ENCODE measurements at places on chromosomes 13 and 19.

- DNase-seq, result peak; percentile 96
- H3K4me3 ChIP-seq, result no peak overlapping the region
- peak overlapping the region; percentile 66 for H3K27ac ChIP-seq
- H3K36me3 ChIP-seq, result no peaks in the 10 kb centered on the region
- peaks cover 43% of the 10 kb centered on the region for H3K4me1 ChIP-seq
These were observed 100.0 kb downstream of the GADD45B start for GRCh38 chr19:2575734-2576481.

- H3K4me1 ChIP-seq, result peaks cover 59% of the 10 kb centered on the region
- no peaks in the 10 kb centered on the region for H3K27me3 ChIP-seq
- H3K4me3 ChIP-seq, result no peak overlapping the region
- H3K36me3 ChIP-seq, result peaks cover 59% of the 10 kb centered on the region
- H3K27ac ChIP-seq, result peak overlapping the region; percentile 46
These were observed 9.9 kb downstream of the FBXL3 start for GRCh38 chr13:77016888-77017623.

DNA sequence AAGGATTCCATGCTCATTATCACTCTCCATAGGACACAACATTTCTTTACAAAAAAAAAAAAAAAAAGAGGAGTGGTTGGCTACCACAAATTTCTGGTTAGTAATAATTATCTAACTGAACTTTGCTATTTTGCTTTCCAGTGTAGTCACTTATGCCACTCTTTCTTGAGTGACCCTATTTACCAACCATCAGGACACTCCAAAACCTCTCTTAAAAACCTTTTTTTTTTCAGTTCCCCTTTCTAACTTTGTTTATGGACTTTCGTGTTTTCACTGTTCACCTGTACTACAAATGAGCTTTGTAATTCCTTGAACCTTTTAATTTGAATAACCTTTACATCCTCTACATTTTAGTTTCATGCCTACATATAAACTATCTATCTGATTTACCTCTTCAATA lies 686.5 kb upstream of the PCDH9 start:
- no peaks in the 10 kb centered on the region for H3K36me3 ChIP-seq
- no peak overlapping the region for H3K27ac ChIP-seq
- H3K4me1 ChIP-seq, result no peaks in the 10 kb centered on the region
- H3K4me3 ChIP-seq, result no peak overlapping the region
- H3K27me3 ChIP-seq, result no peaks in the 10 kb centered on the region

GRCh38 chr13:44516771-44517170 lies 59.4 kb downstream of the TSC22D1 start:
- H3K4me3 ChIP-seq, result no peak overlapping the region
- H3K4me1 ChIP-seq, result no peaks in the 10 kb centered on the region
- no peaks in the 10 kb centered on the region for H3K36me3 ChIP-seq
- no peak for DNase-seq
- no peaks in the 10 kb centered on the region for H3K27me3 ChIP-seq

GRCh38 chr13:112818040-112818697 lies 128.3 kb downstream of the ATP11A start:
- no peak for DNase-seq
- H3K27ac ChIP-seq, result no peak overlapping the region
- peaks cover 63% of the 10 kb centered on the region for H3K36me3 ChIP-seq
- H3K27me3 ChIP-seq, result no peaks in the 10 kb centered on the region

DNA sequence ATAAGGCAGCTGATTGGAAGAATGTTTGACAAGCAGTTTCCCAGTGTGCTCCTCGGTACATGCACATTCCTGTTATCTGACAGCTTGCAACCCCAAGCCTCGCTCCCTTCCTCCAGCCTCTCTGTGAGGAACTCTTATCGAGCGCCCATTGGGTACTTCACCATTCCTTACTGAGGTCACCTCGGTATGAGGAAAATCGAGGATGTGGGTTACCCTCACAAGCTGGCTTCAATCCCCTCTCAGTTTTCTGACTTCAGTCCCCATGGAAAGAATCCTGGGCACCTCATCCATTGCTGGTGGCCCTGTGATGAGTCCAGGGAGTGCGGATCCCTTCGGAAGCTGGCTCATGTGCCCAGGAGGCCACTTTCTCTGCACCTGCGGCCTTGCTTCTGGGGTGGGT lies 17.3 kb downstream of the TEX29 start:
- H3K27ac ChIP-seq, result no peak overlapping the region
- no peaks in the 10 kb centered on the region for H3K27me3 ChIP-seq
- no peaks in the 10 kb centered on the region for H3K36me3 ChIP-seq

DNA sequence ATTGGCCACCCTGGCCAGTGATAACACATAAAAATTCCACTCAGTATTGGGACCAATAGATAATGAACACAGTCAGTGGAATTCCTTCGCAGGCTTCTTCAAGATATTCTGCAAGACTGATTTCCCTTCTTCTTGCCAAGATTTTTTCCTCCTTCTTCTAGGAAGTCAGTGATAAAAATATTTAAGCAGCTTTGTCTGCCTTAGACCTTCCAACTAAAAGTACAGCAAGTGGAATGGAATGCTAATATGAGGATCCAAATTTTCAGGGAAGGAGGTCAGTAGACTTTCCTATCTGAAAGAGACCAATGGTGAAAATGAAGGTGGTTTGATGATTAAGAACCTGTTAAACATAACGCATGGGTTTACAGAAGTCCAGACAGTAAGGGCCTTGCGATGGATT lies 9.6 kb downstream of the STARD13 start:
- no peaks in the 10 kb centered on the region for H3K36me3 ChIP-seq
- no peaks in the 10 kb centered on the region for H3K27me3 ChIP-seq
- H3K27ac ChIP-seq, result peak overlapping the region; percentile 23
- no peak for DNase-seq

GRCh38 chr13:31477961-31478360 lies 261.4 kb upstream of the RXFP2 start:
- H3K27ac ChIP-seq, result no peak overlapping the region
- no peaks in the 10 kb centered on the region for H3K27me3 ChIP-seq
- no peaks in the 10 kb centered on the region for H3K36me3 ChIP-seq
- H3K4me3 ChIP-seq, result no peak overlapping the region
- H3K4me1 ChIP-seq, result peaks cover 8% of the 10 kb centered on the region

- no peak for DNase-seq
- H3K4me3 ChIP-seq, result no peak overlapping the region
- H3K4me1 ChIP-seq, result no peaks in the 10 kb centered on the region
These were observed 41.4 kb upstream of the TEX29 start for GRCh38 chr13:111278743-111279652.

- no peaks in the 10 kb centered on the region for H3K27me3 ChIP-seq
- no peak overlapping the region for H3K27ac ChIP-seq
- no peak for DNase-seq
These were observed 123.9 kb downstream of the URI1 start for GRCh38 chr19:30065680-30066606.

DNA sequence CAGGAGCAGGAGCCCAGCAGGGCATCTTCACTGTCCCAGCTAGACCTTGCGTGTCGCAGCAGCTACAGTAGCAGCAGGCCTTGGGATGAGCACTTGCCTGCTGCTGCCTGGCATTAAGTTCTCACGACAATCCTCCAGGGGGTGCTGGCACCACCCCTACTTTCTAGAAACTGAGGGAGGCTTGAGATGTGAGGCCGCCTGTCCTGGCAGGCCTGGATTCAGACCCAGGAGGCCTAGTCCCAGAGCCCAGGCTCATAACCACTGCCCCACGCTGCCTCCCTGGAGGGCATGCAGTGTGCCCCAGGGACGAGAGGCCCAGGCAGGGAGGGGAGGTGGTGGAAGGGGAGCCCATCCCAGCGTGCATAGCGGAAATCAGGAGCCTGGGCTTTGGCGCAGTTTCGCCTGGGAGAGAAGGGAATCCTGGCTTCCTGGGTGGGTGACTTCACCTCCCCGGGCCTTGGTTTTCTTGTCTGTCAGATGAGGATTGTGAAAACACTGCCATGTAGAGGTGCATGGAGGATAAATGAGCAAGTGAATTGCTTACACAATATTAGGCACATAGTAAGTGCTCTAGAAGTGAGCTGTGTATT lies 26.1 kb downstream of the PPP5C start:
- H3K4me3 ChIP-seq, result no peak overlapping the region
- H3K27me3 ChIP-seq, result no peaks in the 10 kb centered on the region
- no peaks in the 10 kb centered on the region for H3K4me1 ChIP-seq
- no peak for DNase-seq
- H3K36me3 ChIP-seq, result peaks cover 23% of the 10 kb centered on the region

GRCh38 chr19:32566246-32566830 lies 14.7 kb upstream of the PDCD5 start:
- no peaks in the 10 kb centered on the region for H3K36me3 ChIP-seq
- H3K27me3 ChIP-seq, result no peaks in the 10 kb centered on the region
- no peak overlapping the region for H3K27ac ChIP-seq
- no peaks in the 10 kb centered on the region for H3K4me1 ChIP-seq
- H3K4me3 ChIP-seq, result no peak overlapping the region

DNA sequence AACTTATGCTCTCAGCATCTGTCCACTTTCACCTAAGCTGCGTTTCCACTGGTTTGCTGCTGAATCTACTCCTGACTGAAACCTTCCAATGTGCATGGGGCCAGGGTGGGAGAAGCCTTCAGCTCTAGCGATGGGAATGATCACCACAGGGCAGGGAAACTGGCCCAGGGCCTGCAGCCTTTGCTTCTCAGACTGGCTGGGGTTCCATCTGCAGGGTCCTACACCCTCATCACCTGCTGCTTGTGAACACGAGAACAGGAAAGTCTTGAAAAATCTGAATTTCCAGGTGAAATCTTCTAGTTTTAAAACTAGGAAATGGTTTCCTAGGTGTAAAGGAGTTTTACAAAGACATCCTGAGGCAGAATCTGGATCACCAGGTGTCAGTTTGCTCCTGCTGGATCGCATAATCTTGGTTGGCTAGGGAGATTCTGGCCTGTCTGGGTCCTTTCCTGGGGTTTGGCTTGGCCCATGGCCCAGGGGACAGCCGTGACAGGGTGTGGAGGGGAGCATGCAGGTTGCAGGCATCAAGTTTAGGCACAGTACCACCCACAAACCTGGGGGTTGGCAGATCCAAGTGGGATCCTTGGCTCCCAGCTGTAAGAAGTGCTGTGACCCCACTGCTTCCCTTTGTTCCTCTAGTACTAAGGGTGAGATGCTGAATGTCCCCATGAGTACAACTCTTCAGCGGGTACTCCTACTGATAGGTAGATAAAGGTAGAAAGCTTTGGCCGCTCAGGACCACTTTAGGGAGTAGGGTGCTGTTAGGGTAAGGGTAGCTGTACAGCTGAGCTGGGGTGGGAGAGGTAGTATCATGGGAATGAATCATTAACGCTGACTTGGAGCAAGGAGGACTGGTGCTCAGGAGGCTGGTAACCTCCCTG lies 1.8 kb upstream of the UBE2M start:
- peaks cover 14% of the 10 kb centered on the region for H3K36me3 ChIP-seq
- no peaks in the 10 kb centered on the region for H3K27me3 ChIP-seq
- H3K4me3 ChIP-seq, result peak overlapping the region; percentile 89
- H3K27ac ChIP-seq, result peak overlapping the region; percentile 100
- peaks cover 65% of the 10 kb centered on the region for H3K4me1 ChIP-seq

GRCh38 chr19:39246951-39247669 lies 1.5 kb downstream of the IFNL4 start:
- H3K27ac ChIP-seq, result no peak overlapping the region
- no peaks in the 10 kb centered on the region for H3K36me3 ChIP-seq
- peak overlapping the region; percentile 27 for H3K4me3 ChIP-seq
- no peaks in the 10 kb centered on the region for H3K4me1 ChIP-seq

- no peak overlapping the region for H3K27ac ChIP-seq
- no peak for DNase-seq
- H3K4me3 ChIP-seq, result no peak overlapping the region
- no peaks in the 10 kb centered on the region for H3K27me3 ChIP-seq
- H3K36me3 ChIP-seq, result no peaks in the 10 kb centered on the region
- peaks cover 4% of the 10 kb centered on the region for H3K4me1 ChIP-seq
These were observed 7.9 kb downstream of the INTS6 start for GRCh38 chr13:51444922-51445321.

DNA sequence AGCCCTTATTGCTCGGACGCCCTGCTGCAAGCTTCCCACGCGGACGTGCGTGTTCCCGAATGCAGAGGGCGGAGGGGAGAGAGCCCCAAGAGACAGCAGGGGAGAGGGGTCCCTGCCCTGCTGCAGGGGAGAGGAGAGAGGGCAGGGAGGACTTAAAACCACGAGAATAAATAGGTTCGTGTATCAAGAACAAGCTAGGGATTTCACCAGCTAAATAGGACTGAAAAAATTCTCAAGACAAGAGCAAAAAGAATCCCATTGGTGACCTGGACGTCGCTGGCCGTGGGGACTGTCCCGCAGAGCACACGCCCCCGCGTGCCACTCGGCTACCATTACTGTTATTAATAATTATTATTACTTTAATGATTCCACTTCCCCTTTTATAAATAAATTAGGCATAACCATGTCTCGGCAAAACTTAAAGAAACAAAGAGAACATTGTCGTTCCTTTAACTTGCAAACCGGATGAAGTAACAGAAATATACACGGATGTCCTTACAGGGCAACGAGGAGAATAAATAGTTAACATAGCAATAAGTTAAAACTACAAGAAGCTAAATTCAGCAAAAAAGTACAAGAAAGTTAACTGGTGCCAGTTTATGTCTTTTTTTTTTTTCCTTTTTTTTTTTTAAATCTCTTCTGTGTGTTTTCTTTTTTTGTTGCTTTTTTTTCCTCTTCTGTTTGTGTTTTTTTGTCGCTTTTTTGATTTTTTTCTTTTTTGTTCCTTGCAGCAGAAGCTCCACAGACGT lies 16.6 kb downstream of the PRKCSH start:
- H3K4me3 ChIP-seq, result no peak overlapping the region
- peaks cover 23% of the 10 kb centered on the region for H3K36me3 ChIP-seq
- H3K27me3 ChIP-seq, result no peaks in the 10 kb centered on the region
- no peak for DNase-seq
- peaks cover 8% of the 10 kb centered on the region for H3K4me1 ChIP-seq

DNA sequence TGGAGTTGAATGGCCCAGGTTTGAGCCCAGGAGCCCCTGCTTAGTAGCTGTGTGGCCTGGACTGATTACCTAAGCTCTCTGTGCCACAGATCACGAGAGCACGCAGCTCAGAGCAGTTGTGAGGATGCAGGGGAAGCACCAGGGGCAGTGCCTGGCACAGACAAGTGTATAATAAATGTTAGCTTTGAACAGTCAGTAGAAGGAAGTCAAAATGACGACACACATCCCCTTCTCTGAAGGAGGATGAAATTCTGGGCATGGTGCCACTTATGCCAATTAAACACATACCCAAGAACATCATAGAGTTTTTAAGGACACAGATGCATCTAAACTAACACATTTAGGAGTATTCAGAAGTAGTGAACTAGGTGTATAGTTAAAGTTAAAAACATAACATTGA lies 24.9 kb upstream of the SIGLEC11 start:
- no peaks in the 10 kb centered on the region for H3K27me3 ChIP-seq
- H3K36me3 ChIP-seq, result peaks cover 50% of the 10 kb centered on the region
- H3K4me1 ChIP-seq, result no peaks in the 10 kb centered on the region
- H3K27ac ChIP-seq, result no peak overlapping the region

Data from right atrium auricular region (tissue), 2 donors.